ENCODE measurements at places on chromosomes 7 and 10.

- peak; percentile 49 for DNase-seq
Measured at GRCh38 chr10:22599048-22599561, 115.3 kb downstream of the PIP4K2A start.

- no peak for DNase-seq
Measured at GRCh38 chr7:4162884-4163564, 519.1 kb upstream of the FOXK1 start.

DNA sequence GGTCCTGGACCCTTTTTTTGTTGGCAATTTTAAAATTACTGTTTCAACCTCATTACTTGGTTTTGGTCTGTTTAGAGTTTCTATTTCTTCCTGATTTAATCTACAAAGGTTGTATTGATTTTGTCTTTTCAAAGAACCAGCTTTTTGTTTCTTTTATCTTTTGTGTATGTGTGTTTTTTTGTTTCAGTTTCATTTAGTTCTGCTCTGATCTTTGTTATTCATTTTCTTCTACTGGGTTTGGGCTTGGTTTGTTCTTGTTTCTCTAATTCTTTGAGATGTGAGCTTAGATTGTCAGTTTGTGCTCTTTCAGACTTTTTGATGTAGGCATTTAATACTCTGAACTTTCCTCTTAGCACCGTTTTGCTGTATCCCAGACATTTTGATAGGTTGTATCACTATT lies 8.5 kb upstream of the MRPS33 start:
- no peak for DNase-seq

GRCh38 chr7:69564454-69565417 lies 33.5 kb upstream of the AUTS2 start:
- DNase-seq: peak; percentile 40

GRCh38 chr10:85995791-85996190 lies 370.8 kb downstream of the GRID1 start:
- peak; percentile 20 for DNase-seq

- DNase-seq: no peak
Measured at GRCh38 chr10:32055478-32056135, 618 bp downstream of the KIF5B start.
